Activated T-helper 1 cell treated with anti-CD3 and anti-CD28 coated beads, Interleukin-2, amount 50 U/mL, for 16 hours (primary cell): ENCODE measurements at places on chromosomes 5 and 9.

GRCh38 chr5:180116077-180116999 is 44.8 kb upstream of the RNF130 start:
- no peak for DNase-seq

- no peak for DNase-seq
These were observed 160.2 kb upstream of the DAPK1 start for GRCh38 chr9:87337335-87338087.

GRCh38 chr9:127174386-127175318 is 52.2 kb upstream of the ANGPTL2 start:
- no peak for DNase-seq

GRCh38 chr5:79048437-79048836 is 21.0 kb downstream of the DMGDH start:
- no peak for DNase-seq

DNA sequence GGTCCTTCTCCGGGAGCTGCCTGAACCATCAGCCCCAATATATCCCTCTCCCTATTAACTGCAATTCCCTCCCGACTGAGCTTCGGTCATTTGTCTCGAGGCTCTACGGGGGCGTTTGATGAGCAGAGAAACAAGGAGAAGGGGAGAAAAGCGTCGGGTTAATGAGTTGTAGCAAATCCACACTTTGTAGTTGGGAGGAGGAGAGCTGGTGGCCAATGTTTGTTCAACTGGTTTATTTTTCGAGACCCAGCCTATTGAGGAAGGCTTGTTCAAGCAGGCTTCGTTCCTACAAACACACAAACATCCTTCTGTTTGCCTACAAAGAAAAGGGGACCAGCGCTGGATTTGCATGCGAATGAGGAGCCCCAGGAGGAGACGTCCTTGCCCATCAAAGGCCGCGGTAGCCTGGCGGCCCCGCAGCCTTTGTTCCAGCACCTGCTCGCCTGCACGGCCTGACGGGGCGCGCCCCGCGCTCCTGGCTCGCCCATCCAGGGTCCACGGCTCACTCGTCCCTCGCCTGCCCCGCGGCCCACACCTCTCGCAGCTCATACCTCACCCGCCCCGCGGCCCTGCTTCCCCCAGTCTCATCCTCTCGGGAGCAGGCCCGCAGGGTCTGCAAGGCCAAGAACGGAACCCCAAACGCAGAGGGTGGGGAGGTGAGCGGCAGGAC is 4.6 kb downstream of the FOXD1 start:
- no peak for DNase-seq

- DNase-seq: no peak
These were observed 7.3 kb downstream of the CCDC112 start for GRCh38 chr5:115289104-115289503.

- no peak for DNase-seq
These were observed 221.8 kb downstream of the SAXO1 start for GRCh38 chr9:18811171-18811570.

GRCh38 chr9:71675105-71675856 is 93.0 kb downstream of the CEMIP2 start:
- DNase-seq: no peak

- DNase-seq: no peak
These were observed 663.4 kb downstream of the PTPRD start for GRCh38 chr9:9949368-9949767.

DNA sequence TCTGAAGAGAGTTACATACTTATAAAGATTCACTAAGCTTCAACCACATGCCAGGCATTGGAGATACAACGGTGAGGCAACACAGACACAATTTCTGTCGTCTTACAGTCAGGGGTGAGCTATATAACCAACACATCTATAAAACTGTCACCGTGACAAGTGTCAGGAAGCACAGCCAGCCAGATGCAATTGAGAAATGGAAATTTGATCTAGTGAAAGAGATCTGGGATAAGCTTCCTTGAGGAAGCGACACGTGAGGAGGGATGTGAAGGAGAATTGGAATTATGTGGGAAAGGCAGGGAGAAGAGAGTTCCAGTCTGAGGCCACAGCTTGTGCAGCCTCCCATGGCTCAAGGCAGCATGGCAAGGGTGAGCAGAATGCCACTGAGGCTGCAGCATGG is 50.9 kb upstream of the ZNF354B start:
- DNase-seq: no peak

DNA sequence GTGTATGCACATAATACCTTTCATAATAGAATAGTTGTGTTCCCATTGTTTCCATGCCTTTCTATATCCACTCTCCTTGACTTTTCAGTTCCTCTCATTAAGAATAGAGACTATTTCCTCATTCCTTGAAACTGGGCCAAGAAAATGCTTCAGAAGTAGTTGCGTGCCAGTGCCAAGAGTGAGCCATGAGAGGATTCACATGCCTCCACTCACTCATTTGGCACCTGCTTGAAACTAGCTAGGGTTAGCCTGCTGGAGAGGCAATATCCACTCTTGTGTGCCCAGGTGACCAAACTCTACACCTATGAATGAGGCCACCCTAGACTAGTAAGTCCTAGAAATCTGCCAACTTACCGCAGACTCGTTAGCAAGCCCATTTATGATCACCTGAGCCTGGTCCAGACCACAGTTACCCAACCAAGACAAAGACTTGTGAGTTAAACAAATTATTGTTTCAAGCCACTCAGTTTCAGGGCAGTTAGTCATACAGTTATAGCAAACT is 276.3 kb downstream of the EPB41L4A start:
- DNase-seq: no peak

DNA sequence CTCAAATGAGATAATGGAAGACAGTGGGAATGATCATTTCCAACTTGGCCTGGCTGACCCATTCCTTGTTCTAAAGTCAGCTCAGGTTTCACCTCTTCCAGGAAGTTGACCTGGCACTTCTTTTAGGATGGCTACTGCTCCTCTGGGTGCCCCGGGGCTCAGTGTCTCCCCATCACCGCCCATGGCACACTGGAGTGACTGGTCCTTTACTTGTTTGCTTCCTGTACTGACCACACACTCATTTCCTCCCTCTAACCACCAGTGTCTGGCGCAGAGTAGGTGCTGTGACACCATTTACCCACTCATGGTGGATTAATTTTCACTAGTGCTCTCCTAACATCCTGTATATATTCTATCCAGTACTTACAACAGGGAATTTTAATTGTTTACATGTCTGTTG is 183.5 kb downstream of the CDK5RAP2 start:
- no peak for DNase-seq

DNA sequence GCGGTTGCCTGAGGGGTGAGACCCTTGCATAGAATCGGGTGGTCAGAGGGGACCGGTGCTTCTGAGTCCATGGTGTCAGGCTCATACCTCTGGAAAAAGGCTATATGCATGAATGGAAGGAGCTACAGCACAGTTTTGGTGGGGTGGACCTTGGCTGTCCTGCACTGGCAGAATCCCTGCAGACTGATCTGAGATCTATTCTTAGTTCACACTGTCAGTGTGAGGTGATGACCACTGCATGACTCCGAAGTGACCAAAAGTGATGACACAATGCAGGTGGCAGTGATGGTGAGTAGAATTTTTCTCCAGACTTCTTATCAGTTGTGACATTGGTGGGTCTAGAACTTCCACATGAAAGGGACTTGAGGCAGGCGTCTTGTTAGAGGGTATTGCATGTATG is 105.2 kb upstream of the SLC28A3 start:
- DNase-seq: no peak

DNA sequence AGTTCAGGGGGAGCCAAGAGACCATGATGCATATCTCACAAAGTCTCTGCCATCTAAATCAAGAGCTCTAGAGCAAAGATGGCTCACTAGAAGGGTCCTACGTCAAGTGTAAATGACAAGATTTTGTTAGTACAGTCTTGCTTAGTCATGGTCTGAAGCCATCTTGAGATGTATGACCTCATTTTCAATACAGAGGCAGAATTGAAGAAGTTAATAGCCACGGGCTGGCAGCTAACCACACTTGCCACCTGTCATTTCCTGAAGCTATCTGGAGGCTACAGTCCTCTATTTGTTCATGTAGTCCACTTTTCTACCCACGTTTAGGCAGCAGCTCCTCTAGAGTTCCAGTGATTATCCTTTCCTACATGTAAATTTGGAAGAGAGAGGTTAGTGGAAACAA is 231.7 kb upstream of the CDH12 start:
- no peak for DNase-seq

DNA sequence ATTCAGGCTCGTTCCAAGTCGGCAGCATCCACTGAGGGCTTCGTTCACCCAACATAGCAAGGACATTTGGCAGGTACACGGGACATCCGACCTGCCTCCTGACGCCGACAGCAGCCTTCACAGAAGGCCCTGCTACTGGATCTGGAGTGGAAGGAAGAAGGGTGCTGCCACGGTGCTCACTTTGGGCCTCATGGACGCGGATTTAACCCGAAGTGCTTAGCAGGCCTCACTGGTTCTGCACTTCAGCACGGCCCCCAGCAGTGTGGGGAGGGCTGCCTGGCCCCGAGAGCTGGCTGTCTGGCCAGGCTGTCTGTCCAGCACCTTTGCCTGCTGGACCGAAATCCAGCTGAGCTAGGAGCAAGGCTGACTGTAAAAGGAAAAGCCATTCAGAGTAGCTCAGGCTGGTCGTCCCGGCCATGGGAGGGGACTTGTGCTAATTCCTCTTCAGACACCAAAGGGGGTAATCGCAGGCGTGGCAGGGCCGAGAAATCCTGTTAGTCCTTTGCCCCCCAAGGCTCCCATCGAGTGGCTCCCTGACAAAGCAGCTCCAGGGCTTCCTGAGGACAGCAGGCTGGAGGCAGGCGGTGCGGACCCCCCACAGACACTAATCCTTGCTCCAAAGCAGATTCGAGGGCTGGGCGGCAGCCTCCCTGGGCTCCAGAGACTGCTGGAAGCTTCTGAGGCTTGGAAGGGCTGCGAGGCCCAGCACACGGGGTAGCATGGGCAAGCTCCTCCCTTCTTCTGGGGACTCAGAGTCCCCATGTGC is 11.1 kb upstream of the RXRA start:
- DNase-seq: no peak

DNA sequence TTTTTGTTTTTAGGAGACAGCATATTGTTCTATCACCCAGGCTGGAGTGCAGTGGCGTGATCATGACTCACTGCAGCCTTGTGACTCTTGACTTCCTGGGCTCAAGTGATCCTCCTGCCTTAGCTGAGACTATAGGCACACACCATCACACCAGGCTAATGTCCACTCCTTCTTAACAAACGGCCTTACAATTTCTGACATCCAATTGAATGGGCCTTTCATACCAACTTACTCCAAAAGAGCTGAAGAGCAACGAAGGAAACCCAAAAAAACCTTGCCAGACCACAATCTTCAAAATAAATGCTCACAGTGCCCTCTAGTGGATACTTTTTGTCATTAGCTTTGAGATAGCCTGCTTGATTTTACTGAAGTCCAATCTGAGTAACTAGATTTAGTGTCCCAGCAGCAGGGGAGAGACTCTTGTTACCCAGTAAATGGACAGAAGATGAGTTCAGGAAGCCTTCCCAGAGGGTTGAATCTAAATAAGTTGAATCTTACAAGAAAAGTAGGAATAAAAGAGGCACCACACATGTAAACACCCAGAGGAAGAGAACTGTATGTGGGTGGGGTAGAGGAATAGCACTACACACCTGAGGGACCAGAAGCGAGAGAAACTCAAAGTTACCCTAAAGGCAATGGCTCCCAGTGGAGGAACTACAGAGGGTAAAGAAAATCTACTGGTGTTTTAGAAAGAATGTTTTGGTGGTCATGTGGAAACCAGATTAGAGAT is 9.3 kb downstream of the ZNF622 start:
- no peak for DNase-seq

GRCh38 chr9:14687042-14687719 is 6.1 kb downstream of the ZDHHC21 start:
- no peak for DNase-seq

DNA sequence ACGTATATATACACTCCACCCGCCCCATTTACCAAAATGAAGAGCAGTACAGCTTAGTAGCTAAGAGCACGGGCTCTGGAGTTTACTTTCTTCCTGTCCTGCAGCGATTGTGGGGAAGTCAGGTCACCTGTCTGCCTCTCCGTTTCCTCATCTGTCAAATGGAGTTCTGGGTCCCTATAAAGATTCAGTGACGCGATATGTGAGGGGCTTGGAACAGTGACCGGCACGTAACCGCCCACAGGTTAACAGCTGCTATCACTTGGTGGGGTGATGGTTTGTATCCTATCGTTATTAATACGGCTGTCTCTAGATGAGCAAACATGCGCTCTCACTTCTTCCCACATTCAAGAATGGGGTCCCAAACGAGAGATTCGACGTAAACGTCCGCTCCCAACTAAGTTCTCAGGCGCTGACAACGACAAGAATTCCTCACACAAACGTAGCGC is 426 bp downstream of the FAM114A2 start:
- no peak for DNase-seq
